ENCODE measurements at places on chromosomes 7 and 10.

DNA sequence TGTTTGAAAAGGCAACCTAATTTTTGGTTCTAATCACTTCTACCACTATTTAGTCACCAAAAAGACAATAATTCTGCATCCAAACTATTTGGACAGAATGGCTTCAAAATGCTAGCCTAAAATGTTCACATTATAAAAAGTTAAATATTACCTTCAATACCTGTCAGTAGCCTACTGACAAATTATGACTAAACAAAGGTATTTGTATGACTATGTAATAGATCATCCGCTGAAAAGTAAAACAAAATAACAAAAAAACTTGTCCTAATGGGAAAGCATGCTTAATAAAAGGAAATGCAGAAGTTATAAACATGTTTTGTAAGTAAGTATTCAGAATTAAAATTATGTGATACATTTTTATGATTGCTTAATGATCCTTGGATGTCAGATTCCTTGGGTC is 36.6 kb downstream of the CD36 start:
- DNase-seq = no peak

- no peak for DNase-seq
Measured at GRCh38 chr7:24828891-24829661, 71.8 kb upstream of the GSDME start.

- no peak for DNase-seq
Measured at GRCh38 chr7:44541028-44541869, at the start of gene NPC1L1. Gene NPC1L1 (minus strand): TSS chr7:44541330. CDS start chr7:44541259, 71 bp downstream.

DNA sequence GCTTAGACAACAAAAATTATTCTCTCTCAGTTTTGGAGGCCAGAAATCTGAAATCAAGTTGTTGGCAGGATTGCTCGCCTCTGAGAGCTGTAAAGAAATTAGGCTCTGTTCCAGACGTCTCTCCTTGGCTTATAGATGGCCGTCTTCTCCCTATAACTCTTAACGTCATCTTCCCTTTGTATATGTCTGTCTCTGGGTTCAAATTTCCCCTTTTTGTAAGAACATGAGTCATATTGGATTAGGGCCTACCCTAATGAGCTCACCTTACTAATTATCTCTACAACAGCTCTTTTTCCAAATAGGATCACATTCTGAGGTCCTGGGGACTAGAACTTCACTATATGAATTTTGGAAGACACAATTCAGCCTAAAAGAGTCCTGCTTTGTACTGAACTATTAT is 22.4 kb downstream of the GALNTL5 start:
- DNase-seq = no peak

DNA sequence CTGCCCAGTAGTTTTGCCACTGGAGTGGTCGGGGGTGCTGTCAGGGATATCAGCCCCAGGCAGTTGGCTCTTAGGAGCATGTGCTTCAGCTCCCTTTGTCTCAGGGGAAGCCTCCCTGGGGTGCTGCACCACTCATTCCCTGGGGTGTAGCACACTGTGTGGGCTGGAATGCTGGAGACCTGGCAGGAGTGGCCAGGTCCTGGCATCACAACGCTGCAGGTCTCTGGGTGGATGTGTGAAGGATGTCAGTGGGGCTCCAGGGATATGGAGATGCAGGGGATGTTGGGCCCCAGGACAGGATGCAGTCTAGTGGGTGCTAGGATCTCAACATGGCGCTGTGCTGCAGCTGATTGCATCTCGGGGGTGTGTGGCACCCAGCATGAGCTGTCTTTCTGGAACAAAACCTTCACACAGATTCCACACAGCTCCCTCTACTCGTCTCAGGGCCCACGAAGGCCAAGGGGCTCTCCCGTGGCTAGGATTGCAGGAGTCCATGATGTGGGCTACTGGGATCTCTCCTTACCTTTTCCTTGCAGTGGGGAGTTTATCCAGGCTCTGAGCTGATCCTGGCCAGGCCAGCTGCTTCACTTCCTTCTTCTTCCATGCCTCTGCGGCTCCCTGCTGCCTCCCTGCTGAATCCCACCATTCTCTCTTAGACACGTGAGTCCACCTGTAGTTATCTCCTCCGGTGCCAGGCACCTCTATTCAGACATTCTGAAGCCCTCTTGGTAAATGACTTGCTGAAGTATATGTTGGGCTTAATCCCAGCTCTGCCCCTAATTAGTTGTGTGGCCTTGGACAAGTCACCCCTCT is 295.1 kb downstream of the RPS24 start:
- DNase-seq = no peak

DNA sequence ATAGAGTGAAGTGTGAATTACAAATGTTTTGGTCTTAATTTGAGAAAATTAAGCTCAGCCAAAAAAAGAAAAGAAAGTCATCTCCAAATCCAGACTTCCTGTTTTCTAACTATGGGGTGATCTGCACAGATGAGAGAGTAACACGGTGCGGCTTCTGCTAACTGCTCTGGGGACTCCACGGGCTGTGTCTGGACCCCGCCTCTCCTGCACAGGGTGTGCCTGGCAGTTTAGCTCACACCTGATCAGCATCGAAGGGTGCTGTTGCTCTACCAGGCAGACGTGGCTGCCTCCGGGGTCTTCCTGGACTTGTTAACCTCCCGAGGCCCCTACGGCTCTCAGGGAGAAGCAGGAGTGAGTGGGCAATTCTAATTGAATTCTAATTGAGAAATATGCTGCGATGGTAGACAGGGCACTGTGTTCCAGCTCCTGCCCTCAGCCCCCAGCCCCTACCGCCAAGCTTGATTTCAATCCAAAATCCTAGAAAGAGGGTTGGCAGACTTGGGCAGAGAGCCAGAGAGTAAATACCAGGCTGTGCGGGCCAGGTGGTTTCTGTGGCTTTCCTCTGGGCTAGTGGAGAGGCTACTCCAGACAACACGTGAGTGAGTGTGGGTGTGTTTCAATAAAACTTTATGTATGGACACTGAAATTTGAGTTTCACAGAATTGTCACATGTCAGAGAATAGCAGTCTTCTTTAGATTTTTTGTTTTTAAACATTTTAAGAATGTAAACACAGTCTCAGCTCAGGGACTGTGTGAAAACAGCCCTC is 13.4 kb downstream of the SHH start:
- no peak for DNase-seq

DNA sequence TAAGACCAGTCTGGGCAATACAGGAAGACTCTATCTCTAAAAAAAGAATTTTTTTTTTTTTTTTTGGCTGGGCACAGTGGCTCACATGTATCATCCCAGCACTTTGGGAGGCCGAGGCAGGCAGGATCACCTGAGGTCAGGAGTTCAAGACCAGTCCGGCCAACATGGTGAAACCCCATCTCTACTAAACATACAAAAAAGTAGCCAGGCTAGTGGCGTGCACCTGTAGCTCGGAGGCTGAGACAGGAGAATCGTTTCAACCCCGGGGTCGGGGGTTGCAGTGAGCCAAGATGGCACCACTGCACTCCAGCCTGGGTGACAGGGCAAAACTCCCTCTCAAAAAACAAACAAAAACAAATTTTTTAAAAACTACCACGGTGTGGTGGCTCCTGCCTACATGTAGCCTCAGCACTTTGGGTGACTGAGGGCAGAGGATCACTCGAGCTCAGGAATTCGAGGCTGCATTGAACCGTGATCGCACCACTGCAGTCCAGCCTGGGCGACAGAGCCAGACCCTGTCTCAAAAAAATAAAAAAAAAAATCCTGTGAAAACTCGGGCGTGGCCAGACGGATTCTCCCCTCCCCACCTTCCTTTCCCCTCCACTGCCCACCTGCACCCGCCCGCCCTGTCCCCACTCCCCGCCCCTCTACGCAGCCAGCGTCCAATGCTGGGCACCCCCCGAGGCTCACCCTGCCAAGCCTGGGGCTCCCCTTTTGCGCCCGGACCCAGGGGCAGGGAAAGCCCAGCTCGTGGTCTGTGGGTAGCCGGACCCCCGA is 745 bp upstream of the ORAI2 start:
- DNase-seq = no peak

GRCh38 chr7:122544463-122544862 is 154.5 kb downstream of the RNF133 start:
- DNase-seq = no peak
